ENCODE measurements at places on chromosomes 4 and X. TPM values are rescaled to one million over a fixed set of nuclear protein-coding genes. Genes with fewer than 3 reads are reported as not detected.

- no peak for DNase-seq
Observed at GRCh38 chr4:3666263-3666662, 99.9 kb upstream of the ADRA2C start.

JADE3 gene
- 15.9 TPM for total RNA-seq

GRCh38 chr4:119478446-119479179, 150.0 kb downstream of the PDE5A start:
- no peak for DNase-seq

STAP1 gene
- not detected for total RNA-seq

LEF1 gene
- not detected for total RNA-seq

- DNase-seq: no peak
Observed at GRCh38 chrX:66200050-66200664, 36.1 kb downstream of the HEPH start.

DNA sequence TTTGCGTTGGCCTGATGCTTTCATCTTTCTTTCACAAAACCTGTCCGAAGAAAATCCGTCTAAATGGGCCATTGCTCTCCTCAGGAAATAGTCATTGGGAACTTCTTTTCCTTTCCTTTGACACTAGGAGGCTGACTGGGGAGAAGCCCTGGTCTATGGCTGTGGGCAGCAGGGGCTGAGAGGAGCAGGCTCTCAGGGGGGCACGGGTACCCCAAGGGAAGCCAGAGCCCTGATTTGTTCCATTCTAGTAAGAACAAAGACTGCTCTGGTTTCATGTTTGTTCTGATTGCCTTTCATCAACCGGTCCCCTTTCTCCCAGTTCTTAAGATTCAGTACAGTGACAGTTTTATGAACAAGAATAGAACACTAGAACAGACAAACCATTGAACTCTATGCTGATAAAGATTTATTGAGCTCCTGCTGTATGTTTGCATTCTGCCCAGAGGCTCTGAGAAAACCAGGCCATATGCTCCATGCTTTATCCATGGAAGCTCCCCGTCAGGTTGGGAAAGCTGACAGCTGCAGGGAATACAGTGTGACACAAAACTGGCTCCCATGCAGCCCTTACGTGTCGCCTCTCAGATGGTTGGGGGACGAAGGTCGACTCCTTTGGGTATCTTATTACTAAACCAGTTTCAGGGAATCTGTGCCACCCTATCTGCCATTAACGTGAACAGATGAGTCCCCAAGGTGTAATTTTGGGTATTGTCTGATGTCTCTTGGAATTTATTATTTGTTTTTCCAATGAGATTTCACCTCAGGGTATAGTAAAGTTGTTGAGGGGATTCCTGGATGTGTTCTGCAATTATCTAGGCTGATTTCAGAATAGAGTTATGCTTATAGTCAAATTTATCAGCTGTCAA, 72.4 kb upstream of the MSANTD1 start:
- DNase-seq: no peak

- DNase-seq: no peak
Observed at GRCh38 chr4:7335344-7336066, 99.2 kb downstream of the PSAPL1 start.

MAGEA1 gene
- 0.07 TPM for total RNA-seq

GRCh38 chr4:47899639-47900038, 14.7 kb downstream of the NFXL1 start:
- DNase-seq: no peak

- DNase-seq: no peak
Observed at GRCh38 chr4:105894660-105895582, at the start of gene NPNT. TSS of gene NPNT (plus strand) at chr4:105895471. CDS start at chr4:105895653, 182 bp downstream.

- no peak for DNase-seq
Observed at GRCh38 chrX:118802857-118803256, 20.8 kb upstream of the ZCCHC12 start.

DNA sequence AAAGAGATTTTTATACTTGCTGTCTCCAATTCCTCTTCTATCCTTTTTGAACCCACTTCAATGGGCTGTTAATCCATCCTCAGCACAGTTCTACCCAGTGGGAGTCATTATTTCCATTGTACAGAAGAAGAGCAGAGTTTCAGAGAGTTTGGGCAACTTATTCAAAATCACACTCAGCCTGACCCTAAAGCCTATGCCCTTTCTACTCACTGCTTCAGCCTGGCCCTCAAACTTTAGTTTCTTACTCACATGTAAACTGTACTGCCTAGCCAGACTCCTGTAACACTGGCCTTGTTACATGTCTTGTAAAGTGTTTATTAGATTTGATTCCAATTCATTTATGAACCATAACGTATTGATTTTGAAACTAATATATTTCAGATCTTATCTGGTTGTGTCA, 25.1 kb upstream of the USO1 start:
- no peak for DNase-seq

- DNase-seq: no peak
Observed at GRCh38 chr4:171221181-171221580, 592.0 kb upstream of the GALNTL6 start.

GRCh38 chr4:150078579-150079080, 385 bp downstream of the DCLK2 start:
- peak; percentile 7 for DNase-seq

GALNTL6 gene
- not detected for total RNA-seq

LIAS gene
- 6.9 TPM for total RNA-seq

- DNase-seq: peak; percentile 19
Observed at GRCh38 chr4:180664766-180665368, 1578.3 kb upstream of the TENM3 start.

SOWAHD gene
- not detected for total RNA-seq

- no peak for DNase-seq
Observed at GRCh38 chr4:73387552-73387951, 16.5 kb upstream of the ALB start.

CTAG1A gene
- total RNA-seq: not detected

GRCh38 chr4:110357521-110357920, 118.4 kb upstream of the ENPEP start:
- no peak for DNase-seq

DNA sequence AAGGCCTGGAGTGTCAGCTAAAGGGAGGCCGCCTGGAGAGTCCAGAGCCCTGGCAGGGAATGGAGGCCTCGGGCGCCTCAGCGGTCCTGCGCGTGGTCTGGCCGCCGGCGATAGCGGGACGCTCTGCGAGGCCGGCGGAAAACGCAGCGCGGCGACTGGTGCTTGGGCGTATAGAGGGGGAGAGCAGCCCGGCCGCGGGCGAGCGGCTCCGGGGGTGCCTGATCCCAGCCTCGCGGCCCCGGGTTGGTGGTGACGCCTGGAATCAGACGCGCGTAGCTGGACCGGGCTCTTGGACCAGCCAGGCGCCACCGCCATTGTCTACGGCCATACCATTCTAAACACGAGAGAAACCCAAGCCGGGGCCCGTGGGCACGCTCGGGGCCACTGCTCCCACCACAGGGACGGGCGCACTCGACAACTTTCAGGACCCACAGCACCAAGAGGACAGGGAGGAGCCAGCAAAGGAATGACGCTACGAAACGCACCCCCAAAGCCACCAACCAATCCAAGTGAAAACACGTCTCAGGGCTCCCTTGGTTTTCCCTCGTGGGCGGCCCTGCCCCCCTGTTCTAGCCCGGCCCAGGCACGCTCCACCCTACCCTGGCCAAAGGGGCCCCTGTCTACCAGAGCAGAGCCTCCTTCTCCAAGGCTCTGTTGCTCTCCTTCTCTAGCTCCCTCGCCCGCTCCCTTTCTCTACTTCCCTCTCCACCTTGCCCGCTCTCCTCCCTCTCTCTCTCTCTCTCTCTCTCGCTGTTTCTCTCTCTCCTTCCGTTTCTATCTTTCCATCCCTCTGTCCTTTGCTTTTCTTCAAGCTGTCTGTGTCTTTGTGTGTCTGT, 7.8 kb downstream of the FRG2 start:
- no peak for DNase-seq

DNA sequence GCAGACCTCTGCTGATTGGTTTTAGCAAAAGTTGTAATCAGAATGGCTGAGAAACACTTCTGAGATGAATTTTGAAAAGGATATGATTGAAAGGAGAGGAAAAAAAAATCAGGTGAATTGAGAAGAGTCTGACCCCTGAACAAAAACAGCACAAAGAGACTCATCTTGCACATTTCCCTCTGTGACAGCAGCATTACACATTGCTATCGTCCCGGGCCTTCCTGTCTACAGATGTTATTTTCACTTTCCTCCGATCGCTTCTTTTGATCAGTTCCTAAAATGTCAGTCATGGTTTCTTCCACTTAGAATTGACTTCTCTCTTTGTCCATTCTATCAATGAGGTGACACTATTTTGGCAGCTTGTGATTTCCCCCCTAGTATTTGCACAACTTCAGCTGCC, 262.6 kb downstream of the GPC3 start:
- DNase-seq: no peak

DNA sequence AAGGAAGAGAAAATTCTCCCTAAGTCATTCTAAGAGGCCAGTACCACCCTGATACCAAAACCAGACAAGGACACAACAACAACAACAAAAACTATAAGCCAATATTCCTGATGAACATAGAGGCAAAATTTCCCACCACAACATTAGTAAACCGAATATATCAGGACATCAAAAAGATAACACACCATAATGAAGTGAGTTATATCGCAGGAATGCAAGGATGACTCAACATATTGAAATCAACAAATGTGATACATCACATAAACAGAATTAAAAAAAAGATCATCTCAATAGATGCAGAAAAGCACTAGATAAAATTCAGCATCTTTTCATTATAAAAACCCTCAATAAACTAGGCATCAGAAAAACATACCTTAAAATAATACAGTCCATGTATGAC, 1844.4 kb upstream of the PCDH10 start:
- no peak for DNase-seq

DNA sequence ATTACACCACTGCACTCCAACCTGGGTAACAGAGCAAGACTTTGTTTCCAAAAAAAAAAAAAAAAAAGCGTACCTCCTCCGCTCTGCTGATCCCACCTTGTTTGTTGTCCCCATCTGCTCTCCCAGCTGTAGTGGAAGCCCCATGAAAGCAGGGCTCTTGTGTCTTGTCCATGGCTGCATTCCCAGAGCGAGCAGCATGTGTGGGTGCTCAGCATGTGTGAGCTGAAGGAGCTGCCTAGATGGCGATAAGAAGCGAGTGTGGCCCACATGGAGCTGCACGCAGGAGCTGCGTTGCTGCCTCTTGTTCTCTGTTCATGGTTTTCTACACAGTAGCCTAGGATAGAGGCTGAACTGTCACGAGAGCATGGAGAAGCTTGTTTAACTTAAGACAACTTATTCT, 12.4 kb downstream of the NSD2 start:
- DNase-seq: no peak

DNA sequence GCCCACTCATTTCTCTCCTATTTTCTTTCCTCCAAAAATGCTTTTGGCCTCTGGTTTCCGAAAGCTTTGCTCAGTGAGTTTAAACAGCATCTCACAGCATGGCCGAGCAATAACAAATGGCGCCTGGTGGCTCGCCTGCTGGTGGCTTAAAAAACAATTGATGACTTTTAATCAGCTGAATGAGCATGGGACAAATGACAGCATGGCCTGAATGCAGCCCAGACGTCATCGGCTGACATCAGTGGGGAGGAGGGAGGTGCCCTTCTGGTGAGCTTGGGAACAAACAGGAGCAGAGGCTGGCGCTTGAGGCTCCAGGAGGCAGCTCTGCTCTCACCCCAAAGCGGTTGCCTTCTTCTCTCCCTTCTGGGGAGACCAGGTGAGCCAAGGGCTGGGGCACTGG, 286.4 kb downstream of the BCOR start:
- no peak for DNase-seq

DNA sequence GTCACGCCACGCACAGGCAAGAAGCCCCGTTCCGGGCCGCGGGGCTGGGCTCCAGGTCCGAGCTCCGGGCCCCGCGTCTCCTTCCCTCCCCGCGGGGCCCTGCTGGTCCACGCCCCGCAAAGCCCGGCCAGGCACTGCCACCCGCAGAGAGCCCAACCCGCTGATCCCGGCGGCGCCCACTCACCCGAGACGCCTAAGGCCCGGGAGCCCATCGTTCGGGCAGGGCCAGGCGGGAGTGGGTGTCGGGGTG, 870 bp downstream of the PDZD4 start:
- no peak for DNase-seq

- DNase-seq: no peak
Observed at GRCh38 chrX:119753639-119754257, 4.6 kb upstream of the SOWAHD start.

- no peak for DNase-seq
Observed at GRCh38 chrX:121036951-121037350, 10.5 kb upstream of the GLUD2 start.

GRCh38 chr4:64520421-64520820, 111.2 kb upstream of the TECRL start:
- DNase-seq: no peak

CCDC158 gene
- not detected for total RNA-seq

TCEAL2 gene
- not detected for total RNA-seq

DNA sequence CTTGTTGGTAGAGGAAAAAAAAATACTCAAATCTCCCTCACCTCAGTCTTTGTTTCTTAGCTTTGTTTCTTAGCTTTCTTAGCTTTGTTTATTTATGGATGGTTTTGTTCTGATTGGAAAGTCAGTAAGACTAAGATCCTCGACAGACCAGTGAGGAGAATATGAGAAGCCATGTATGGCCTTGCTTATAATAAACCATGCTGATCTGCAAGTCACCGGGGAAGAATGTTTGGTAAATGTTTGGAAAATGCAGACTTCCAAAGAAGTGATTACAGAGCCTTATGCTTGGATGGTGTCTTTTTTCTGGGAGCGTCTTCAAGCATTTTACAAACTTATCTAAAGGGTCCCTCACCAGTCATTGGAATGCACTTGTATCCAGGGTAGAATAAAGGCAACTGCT, 90.1 kb upstream of the NOCT start:
- no peak for DNase-seq

- DNase-seq: no peak
Observed at GRCh38 chr4:54165011-54165410, 64.1 kb upstream of the PDGFRA start.

GRCh38 chrX:15160558-15161095, 109.3 kb downstream of the ASB9 start:
- DNase-seq: no peak

DCAF4L1 gene
- total RNA-seq: 0.18 TPM

DNA sequence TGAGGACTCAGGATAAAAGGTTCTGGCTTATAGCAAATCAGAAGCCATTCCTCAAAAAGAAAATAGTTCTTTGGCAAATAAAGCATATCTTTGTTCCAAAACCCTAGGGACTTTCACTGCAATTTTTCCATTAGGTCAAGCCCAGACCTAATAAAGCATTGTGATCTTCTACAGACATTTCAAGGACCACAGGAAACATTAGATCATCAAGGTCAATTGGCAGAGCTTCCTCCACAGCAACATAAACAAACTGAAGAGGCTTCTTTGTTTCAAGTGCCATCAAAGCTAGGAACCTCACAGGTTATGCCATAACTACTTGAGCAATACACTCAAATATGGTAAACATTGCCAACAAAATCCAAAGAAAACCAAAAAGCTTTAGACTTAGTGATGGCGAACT, 144.9 kb downstream of the ANXA5 start:
- DNase-seq: peak; percentile 32

DNA sequence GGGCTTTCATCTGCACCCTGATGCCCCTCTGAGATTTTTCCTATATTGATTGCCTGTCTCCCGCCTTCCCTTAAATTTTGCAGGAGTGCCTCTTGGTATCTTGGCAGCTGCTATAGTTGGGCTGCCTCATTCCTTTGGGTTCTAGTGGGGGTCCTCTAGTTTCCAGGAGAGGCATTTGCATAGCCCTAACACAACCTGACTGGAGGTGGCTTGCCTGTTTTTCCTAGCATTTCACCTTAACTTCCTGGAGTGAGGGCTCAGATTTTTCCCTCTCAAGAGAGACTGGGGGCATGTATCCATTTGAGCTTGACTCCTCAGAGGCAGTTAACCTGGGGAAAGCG, 46.0 kb downstream of the UGT2A3 start:
- no peak for DNase-seq

CYLC1 gene
- not detected for total RNA-seq

GAGE12E gene
- not detected for total RNA-seq
